ENCODE measurements at places on chromosomes 6 and 20.
A peak's percentile ranks its signal among the peaks of the same experiment; 100 is the strongest.

DNA sequence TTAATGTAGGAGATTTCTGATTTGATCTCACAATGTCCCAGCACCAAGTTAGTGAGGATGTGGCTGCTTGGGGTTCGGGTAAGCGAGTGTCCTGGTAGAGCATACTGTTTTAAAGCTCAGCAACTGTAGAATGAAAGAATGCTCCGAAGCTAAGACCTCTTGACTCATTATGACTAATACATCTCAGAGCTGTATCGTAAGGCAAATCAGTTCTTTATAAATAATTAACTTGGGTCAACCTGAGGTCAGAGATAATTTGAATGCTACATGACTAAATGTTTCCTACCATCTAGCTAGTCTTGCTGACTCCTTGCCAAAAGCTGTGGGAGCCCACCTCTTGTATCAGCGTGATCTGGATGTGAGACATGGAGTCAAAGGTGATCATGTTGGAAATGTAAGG, 128.8 kb upstream of the PDE7B start:
- DNase-seq, result no peak

- DNase-seq, result peak; percentile 86
Measured at GRCh38 chr6:118746145-118746824, 94.9 kb upstream of the CEP85L start.

GRCh38 chr20:40431611-40432010, 257.4 kb downstream of the MAFB start:
- DNase-seq, result no peak

DNA sequence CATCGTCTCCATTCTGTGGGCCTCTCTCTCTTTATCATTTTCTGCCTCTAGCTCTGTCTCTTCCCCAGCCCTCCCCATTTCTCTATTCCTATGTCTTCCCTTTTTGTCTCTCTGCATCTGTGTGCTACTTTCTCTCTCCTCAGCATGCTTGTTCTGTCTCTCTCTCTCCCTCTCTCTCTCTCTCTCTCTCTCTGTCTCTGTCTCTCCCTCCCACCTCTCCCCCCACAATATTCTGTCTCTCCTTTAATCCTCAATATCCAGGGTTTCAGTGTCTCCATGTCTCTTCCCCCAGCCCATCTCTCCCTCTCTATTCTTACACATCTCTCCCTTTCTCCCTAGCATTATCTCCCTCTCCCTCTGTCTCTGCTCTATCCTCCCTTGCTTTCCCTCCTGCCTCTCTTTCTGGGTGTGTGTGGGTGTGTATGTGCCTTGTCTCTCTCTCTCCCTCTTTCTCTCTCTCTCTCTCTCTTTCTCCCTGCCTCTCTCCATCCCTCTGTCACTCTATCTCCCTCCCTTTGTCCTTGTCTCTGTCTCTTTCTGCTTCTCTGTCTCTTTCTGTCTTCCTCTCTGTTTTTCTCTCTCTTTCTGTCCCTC, 76.9 kb upstream of the SIRPA start:
- no peak for DNase-seq

GRCh38 chr6:34310817-34311216, 62.0 kb upstream of the SMIM29 start:
- no peak for DNase-seq

All from NCI-H82 (cell line).